ENCODE measurements at places on chromosomes 6 and 20.

GRCh38 chr6:11729076-11729475 lies 49.5 kb downstream of the ADTRP start:
- DNase-seq: no peak

DNA sequence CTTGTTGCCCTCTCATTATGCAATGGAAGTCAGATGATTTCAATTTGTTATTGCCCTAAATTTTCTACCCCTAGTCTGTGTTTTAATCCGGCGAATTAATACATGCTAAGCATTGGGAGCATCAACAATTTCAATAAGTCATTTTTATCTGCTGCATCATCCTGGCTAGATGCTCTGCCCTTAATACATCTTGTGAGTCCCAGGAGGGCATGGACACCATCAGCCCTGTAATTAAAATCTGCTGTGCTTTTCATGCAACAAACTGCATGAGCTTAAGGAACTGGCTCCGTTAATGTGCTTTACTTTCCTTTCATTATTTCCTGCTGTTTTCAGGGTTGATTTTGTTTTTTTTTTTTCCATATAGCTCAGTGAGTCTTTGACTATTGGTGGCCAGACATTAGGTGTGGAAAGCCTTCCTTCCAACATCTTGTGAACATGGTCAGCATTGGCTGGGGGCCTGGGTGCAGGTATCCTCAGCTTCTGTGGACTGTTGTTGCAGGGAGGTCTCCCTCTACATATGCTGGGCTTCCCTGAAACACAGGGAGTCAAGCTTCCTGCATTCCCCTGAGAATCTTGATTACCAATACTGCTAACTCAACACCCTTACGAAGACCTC lies 8.5 kb upstream of the PBOV1 start:
- DNase-seq: no peak

DNA sequence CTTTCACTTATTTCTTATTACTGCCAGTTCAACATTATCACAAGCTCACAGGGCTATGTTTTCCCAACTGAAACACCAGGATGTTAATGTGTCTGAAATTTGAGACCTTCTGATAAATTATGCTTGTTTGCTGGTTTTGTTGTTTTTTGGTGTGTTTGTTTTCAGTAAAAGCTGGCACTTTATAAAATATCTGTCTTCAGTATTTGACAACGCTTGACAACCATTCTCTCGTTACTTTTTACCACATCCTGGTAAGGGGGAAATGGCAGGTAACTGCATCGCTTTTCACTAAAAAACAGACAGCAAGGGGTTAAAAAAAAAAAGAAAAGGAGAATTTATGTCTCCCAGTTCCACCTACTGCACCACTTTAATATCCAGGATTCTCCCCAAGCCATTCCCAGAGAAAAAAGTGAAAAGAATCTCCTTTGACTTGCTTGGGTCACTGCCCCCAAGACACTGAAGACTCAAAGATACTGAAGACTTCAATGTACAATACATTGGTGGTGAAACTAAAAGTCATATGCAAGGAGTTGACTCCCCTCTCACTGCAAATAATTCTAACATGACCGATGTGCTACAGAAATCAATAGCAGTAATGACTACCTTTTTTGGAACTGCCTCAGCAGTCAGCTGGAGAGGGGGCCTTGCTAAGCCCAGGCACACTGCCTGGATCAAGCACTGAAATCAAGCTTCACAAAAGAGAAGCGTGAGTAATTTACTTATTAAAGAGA lies 88.9 kb downstream of the HIVEP2 start:
- DNase-seq: no peak

GRCh38 chr6:90922325-90922724 lies 335.5 kb upstream of the MAP3K7 start:
- no peak for DNase-seq

- no peak for DNase-seq
Observed at GRCh38 chr6:9540534-9541126, 874.2 kb downstream of the TFAP2A start.

DNA sequence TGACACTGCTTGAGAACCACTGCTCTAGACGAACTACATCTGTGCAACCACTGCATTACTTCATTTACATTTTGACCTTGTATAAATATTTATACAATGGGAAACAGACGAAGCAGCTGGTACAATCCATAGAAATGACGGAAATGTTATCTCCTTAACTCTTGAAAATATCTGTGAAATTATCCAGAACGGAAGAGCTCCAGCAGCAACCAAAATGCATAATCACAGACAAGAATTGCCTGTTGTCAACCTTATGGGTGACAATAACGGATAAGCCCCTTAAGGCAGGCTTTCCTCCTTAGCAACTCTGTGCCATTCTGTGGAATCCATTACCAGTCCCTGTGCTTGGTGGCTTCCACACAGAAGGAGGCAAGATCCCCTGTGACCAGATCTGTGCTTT lies 115.4 kb downstream of the DTNBP1 start:
- no peak for DNase-seq

- DNase-seq: no peak
Observed at GRCh38 chr6:29995340-29995777, 53.0 kb downstream of the HLA-A start.

DNA sequence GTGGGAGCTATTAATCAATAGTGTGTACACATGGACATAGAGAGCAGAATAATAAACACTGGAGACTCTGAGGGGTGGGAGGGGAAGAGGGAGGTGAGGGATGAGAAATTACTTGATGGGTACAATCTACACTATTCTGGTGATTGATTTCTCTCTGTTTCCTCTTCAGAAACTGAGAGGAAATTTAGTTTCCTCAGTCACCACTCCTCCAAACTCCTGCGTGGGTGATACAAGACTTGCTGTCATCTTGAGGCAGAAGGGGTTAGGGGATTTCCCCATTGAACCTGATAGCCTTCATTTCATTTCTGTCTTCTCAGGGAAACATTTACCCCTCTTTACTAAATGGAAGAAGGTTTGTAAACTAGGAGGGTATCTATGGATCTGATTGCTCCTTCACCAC lies 84.3 kb upstream of the ESR1 start:
- DNase-seq: no peak

DNA sequence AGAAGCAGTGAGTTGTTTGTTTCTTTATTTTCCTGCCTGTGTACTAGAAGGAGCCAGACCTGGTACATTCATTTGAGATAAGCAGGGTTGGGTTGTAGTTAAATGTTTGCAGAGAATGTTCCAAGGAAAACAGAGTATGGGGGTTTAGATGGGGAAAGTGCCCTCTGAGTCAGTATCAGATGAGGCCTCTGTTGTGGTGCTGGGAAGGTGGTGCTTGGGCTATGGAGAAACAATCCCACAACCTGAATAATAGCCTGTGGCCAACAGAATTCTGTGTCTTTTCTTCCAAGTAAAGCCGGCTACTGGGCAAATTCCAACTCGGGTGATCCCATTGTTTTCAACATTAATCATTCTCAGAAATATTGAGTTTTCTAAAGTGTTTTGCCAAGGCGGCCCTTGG lies 109.3 kb downstream of the RNF144B start:
- no peak for DNase-seq

DNA sequence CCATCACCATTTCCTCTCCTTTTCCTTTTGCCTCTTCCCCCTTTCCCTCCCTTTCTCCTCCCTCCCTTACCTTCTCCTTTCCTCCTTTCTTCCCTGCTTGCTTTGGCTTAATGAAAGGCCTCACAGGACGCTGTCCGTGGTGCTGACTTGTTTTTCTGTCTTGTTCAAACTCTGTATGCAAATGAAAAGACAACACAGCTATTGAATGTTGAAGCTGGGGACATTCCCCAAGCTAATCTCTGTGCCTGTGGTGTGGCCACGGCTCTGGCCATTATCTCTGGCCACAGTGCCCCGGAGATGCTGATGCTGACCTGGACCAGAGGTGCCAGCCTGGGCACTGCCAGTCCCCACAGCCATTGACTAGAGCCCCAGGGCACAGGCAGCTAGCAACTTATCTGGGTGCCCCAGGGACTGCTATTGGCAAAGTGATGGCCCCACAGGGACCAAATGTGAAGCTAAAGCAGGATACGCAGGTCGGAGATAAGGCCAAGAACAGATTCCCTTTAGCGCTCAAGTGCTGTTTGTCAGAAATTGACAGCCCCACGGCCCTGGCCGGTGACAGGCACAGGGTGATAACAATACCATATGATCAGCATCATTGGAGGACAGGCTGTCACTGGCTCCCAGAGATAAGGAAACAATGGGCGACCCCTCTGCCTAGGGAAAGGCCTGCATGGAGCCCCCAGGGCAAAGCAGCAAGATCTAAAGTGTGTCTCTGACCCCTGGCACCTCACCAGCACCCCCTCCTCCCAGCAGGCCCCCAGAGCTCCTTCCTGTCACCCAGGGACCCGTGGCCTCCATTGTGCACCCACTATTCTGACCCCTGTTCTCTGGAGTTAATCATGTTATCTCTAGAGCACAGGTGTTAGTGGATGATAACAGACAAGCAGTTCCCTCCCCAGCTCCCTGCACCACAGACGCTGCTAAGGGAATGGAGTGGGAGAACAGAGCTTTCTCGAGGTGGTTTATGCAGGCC lies 31.6 kb upstream of the SLC32A1 start:
- DNase-seq: peak; percentile 93

DNA sequence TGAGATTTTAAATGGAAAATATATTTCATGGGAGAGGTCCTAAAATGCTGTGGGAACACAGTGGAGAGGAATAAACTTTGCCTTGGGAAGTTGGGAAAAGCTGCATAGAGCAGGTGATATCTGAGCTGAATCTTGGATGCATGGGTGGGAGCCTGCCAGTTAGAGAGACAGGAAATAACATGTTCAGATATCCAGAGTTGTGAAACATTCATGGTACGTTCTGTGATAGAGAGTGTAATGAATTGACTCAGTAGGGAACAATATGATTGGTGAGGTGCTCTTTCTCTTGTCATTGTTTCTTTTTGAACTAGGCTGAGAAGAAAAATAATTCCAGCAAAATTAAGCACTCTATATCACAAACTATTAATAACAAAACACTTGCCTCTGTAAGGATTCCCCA lies 72.8 kb downstream of the RPS12 start:
- no peak for DNase-seq

DNA sequence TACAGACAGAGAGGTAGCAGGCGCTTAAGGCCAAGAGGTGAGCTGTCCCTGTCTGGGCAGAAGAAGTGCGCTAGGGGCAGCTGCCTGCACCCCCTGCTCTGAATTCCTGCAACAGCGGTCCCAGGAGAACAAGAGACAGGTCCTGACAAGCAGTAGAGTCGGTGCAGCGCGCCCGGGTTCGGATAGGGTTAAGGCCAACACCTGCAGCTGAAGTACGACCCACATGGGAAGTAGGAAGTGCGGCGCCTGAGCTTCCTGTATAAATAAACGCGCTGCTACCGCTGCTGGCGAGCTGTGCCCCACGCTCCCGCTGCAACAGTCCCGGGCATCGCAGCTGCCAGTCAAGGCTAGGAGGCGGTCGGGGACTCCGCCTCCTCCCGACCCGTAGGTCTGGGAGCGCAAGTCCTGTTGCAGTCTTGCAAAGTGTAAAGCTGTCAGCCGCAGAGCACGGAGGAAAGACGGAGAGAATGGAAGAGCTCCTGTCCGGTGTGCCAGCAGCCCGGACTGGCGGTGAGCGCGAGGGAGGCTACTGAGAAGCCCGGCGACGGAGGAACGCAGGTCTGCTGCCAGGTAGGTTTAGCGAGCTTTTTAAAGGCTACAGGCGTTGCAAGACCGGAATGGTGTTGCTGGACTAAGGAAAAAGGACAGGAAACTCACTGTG lies at the start of gene RNF144B:
Gene RNF144B (plus strand): TSS at position 290 of the 661 bp plus-strand sequence. CDS start 12,185 bp downstream, outside the sequence.
- peak; percentile 86 for DNase-seq

DNA sequence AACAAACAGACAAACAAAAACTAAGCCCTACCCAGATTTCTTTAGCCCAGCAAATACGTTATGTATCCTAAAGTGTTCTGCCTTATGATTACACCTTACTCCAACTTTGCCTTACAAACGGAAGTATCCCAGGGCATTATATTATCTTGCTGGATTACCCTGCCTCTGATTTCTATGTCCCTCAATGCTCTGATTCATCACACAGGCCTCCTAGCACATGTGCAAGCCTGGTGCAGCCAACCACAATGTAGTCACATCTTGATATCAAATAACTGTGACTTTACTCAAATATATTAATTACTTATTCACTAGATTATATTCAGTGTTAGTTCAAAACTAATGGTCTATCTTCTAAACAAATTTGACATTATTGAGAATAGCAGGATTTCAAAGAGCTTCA lies 598.6 kb downstream of the TBC1D32 start:
- no peak for DNase-seq

DNA sequence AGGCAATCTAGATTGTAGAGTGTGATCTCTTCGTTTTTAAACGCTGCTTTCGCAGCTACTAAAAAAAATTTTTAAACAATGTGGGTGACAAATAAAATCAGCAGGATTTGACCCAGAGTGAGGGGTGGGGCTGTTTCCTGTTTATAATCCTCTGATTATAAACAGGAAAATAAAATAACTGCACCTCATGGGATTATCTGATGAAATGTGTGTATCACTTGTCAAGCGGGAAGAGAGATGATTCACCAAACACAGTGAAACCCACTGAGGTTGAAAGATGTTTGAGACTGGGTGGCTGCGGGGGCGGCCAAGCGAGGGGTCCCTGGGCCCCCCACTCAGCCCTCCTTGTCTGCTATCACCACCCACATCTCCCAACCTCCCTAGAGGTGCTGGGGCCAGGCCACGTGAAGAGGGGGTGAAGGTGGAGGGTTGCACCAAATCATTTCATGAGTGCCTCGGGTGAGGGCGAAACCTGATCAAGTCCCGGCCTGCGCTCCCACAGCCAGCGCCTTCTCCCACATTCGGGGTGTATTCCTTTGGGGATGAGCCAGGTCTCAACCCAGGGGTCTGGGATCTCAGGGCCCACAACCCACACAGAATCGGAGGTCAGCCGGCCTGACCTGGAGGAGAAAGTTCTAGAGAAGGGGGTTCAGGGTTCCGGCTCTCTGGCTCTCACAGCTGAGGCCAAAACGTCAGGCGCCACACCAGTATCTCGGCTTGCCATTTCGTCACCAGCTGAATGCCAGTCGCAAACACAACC lies 212.5 kb downstream of the BMP7 start:
- DNase-seq: no peak

DNA sequence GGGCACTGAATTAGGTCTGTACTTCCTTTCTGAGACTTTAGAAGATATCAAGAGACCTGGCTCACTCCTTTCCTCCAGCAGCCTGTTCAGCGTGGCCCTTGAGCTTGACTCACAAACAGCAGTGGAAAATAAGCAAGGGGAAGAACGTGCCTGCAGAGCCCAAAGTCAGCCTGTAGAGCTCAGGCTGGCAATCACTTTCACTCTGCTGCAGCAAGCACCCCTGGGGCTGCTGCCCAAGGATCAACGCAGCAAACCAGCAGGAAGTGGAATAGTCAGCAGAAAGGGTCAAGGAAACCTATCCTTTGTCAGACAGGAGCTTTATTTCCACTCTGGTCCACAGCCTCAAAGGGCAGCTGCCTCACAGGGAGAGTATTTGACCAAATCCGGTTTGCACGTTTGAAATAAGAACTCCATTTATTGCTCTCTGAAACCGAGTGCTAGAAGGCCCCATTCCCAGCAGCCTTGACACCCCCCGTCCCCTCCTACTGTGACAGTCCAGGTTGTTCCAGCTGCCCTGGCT lies 77.4 kb downstream of the PRDM1 start:
- no peak for DNase-seq

DNA sequence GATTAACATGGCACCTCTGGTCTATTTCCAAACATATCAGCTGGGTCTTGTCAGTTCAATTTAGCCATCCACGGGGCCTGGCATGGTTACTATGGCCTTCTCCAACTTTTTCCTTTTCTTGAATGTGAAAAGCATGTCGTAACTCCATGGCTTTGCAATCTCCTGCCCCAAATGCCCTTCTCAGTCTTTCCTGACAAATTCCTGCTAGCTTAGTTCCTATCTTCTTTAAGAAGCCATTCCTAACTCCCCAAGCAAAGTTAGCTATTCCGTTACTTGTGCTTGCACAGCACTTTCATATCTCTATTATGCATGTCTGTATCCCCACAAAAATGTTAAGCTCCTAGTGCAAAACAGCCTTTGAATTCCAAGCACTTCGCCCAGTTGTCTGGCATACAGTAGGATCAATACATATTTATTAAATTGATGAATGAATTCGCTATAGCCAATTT lies 105.6 kb downstream of the AIG1 start:
- DNase-seq: no peak

Data from WTC11 (cell line).